HT1080 (cell line): ENCODE measurements at places on chromosomes 1 and 21.
A peak's percentile ranks its signal among the peaks of the same experiment; 100 is the strongest.

DNA sequence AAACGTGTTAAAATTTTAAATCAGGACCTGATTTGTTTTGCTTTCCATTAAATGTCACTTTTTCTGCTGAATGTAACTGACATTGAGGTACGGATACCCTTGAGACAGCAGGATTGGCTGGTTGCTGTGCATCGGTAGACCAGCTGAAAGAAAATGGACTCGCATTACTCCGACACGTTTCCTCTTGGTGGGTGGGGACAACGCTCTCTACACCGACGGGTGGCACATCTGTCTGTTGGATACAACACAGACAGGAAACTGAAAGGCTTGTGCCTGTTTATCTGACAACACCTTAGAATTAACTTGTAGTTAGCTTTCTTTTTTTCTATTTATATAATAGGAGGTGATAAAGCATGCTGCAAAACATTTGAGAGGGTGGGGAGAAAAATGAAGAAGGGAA is 19.4 kb downstream of the PRPF38A start:
- DNase-seq = no peak

DNA sequence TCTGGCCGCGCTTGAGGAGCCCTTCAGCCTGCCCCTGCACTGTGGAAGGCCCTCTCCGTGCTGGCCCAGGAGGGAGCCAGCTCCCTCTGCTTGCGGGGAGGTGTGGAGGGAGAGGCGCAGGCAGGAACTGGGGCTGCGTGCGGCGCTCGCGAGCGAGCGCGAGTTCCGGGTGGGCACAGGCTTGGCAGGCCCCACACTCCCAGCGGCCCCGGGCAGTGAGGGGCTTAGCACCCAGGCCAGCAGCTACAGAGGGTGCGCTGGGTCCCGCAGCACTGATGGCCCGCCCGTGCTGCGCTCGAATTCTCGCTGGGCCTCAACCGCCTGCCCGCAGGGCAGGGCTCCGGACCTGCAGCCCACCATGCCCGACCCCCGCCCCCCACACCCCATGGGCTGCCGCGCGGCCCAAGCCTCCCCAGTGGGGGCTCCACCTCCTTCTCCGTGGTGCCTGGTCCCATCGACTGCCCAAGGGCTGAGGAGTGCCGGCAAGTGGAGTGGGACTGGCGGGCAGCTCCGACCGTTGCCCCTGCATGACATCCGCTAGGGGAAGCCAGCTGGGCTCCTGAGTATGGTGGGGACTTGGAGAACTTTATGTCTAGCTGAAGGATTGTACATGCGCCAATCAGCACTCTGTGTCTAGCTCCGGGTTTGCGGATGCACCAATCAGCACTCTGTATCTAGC is 46.0 kb downstream of the COL24A1 start:
- DNase-seq = no peak

DNA sequence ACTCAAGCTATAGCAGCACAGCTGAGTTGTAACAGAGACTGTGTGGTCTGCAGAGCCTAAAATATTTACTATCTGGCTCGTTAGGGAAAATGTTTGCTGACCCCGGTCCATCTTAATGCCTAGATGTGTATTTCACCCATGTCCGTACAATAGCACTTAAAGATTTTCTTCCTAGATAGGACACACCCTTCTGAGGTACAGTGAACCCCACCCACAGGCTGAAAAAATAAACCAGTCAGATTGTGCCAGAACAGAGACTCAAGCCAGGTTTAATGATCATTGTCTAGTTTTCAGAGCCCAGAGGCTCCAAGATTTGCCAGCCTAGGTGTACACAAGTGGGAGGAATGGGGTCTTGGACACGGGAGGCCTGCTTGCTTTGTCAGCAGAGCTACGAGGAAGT is 5.6 kb downstream of the AMIGO1 start:
- no peak for DNase-seq

DNA sequence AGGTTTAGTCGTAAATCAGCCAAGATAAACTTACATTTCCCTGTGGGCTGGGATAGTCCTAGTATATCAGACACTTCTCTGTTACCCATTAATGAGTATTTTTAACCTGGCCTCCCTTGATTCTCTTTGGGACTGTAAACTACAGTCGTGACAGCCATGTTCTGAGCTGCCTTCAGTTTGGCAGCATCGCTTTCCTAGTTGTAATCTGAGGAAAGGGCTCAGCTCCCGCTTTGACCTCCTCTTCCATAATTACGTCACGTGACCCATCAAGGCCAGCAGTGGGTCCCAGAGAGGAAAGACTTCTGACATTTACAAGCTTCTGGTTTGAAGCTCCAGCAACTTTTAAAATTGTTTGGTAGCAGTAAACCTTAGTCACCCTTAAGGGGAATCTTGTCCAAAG is 34.6 kb upstream of the MTR start:
- no peak for DNase-seq

DNA sequence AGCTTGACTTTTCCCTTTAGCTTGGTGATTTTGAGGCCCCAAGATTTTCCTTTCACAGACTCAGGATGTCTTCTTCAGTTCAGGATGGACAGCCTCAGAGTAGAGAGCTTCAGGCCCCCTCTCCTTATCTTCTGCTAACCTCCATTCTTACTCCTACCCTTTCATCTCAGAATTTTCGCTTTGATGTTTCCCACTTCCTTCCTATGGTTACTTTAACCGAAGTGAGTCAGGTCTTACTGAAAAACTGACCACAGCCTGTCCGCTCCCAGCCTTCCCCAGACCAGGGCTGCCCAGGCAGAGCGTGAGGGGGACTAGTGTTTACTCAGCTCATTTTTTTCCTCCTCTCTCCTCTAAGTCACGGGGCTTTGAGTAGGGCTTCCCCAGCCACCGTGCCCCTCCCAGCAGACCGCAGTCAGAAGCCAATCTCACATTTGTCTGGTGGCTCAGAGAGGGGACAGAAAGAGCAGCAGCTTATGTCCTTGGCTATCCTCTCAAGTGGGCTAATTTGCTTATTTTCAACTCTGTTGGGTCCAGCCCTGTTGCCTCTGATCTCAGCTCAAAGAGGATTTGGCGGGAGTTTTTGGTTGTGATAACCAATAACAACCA is 4.2 kb upstream of the IL19 start:
- DNase-seq = peak; percentile 97

DNA sequence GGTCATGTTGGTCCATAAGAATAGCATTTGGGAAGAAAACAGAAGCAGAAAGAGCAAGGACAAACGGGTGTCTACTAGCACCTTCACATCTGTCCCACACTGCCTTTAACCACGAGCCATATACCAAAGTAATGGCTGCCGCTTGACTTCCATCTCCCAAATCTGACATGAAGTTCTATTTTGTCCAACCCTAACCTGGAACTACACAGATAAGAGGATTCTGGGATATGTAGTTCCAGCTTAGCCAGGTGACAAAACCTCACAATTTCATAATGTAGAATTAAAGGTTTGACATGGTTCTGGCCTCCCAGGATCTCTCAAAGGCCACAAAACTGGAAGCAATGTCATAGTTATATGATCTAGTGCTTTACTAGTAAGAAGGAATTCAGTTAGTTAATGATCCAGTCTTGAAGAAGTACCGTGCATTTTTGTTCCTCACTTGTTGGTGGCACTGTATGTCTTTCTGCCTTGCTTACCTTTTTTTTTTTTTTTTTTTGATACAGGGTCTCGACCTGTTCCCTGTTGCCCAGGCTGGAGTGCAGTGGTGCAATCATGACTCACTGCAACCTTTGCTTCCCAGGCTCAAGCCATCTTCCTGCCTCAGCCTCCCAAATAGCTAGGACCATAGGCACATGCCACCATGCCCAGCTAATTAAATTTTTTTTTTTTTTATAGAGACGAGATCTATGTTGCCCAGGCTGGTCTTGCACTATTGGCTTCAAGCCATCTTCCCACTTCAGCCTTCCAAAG is 17.5 kb downstream of the PTGFRN start:
- no peak for DNase-seq

GRCh38 chr1:98939471-98939870 is 65.2 kb downstream of the PLPPR5 start:
- no peak for DNase-seq

DNA sequence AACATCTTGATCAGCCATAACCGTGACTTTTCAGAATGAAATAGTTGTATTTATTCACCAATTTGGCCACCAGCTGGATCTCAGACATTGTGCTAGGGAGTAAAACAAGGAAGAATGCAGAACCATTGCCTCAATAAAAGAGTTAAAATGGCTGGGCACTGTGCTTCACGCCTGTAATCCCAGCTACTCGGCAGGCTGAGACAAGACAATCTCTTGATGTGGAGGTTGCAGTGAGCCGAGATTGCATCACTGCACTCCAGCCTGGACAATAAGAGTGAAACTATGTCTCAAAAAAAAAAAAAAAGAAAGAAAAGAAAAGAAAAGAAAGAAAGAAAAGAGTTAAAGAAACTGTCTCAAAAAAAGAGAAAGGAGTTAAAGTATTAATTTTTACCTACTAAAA is 199.5 kb downstream of the TPR start:
- no peak for DNase-seq

DNA sequence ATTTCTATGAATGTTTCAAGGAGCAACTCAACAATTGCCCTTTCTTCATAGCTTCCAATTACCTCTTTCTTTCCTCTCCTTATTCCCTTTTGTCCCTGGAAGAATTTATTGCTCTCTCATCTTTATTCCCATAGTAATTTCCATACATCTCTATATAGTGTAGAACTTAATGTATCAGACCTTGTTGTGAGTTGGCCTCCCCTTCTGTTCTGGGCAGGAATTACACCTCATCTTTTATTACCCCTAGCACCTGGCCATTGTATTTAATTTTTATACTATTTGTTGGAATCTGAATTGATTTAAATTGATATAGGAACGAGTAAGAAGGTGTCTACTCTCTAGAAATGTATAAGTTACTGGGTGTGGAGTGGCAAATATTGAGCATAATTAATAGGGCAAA is 114.5 kb downstream of the CACHD1 start:
- no peak for DNase-seq

- DNase-seq = no peak
These were observed 606.7 kb upstream of the CHRM3 start for GRCh38 chr1:238779716-238780115.

- DNase-seq = peak; percentile 47
These were observed 5.5 kb upstream of the GBP6 start for GRCh38 chr1:89358287-89358893.

DNA sequence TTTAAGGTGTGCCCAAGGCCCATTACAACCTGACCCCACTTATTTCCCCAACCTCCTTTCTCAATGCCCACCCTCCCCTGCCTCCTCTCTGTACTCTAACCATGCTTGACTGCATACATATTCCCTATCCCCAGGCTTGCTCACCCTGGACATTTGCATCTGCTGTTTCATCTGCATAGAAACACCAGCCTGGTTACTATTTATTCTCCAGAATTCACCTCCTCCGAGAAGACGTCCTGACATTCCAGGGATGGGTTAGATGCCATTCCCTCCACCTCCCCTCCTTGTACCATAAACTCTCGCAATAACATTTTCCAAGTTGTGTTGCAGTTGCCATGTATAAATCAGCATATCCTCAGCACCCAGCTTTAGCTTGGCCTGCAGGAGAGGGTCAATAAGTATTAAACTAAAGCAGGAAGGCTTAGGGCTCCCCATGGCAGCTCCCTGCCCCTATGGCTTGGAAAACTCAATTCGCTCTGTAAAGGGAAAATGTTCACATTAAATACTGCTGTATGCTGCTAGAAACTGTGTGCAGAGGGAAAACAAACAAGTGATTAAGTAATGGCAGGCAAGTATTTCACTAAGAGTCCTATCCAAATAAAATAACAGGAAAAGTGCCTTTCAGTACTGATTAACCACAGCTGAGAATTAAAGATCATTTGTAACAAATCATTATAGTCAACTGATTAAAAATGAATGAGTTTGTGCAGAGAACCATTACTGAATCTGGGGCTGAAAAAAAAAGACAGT is 202.3 kb downstream of the TNR start:
- DNase-seq = no peak

- DNase-seq = no peak
These were observed 10.1 kb downstream of the NRIP1 start for GRCh38 chr21:15054606-15055239.

- DNase-seq = peak; percentile 80
These were observed 346.2 kb downstream of the BARHL2 start for GRCh38 chr1:90370686-90371447.

DNA sequence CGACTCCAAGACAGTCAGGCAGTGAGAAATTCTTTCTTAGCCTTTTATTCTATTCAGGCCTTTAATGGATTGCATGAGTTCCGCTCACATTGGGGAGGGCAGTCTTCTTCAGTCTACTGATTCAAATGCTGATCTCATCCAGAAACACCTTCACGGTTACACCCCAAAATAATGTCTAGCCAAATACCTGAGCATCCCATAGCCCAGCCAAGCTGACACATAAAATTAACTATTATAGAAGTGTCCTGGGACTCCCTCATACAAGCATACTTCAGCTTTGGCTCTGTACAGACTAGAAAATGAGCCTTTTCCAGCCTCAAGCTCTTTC is 3.6 kb upstream of the SLC16A4 start:
- DNase-seq = no peak

- peak; percentile 59 for DNase-seq
These were observed 4.5 kb downstream of the TNFSF4 start for GRCh38 chr1:173202424-173203145.

DNA sequence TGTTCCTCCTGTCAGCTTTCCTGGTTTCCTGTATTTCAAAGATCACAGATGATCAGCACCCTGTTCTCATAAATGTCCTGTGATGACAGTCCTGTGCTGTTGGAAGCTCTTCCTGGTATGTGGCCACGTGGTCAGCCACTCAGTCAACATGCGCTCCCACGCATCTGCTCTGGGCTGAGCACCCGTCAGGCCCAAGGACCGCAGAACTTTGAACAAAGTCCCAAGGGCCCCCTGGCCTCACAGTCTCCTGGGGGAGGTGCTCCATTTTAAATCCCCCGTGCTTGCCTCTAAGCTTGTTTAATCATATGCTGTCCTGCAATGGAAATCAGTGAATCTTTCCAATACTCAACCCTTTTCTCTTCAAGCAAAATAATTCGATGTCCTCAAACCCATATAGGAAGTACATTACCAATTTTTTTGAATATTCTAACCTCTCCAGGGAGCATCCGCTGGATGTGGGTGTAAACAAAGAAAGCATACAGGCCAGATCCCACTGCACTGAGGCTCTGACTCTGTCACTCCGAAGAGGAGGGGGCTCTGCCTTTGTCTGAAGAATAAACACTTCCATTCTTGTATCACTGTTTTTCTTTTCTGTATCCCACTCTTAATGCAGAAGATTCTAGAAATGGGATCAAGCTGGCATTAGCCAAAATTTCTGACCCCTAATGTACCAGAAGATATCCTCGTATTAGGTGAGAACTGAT is 250.3 kb downstream of the SDCCAG8 start:
- DNase-seq = no peak

GRCh38 chr1:110068646-110069403 is 1.6 kb downstream of the ALX3 start:
- no peak for DNase-seq

DNA sequence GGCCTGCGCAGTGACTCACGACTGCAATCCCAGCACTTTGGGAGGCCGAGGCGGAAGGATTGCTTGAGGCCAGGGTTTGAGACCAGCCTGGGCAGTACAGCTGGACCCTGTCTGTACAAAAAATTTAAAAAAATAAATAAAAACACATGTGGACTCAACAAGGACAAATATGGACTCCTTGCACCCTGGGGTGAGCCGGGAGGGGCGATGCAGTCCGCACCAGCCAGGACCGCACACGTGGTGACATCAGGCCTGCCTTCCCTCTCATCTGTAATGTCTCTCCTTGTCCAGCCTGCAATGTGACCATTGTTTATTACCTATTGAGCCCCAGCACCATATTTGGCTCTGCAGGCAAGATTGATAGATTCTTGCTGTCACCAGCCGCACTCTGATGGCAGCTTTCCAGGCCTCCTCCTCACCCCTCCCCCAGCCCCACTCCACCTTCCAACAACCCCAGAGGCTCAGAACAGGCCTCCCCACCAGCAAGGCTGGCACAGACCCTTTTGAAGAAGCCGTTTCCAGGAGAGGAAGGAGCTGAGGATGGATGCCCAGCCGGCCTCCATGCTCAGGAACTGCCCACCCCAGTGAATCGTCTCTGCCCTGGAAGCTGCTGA is 55.2 kb downstream of the IRF2BP2 start:
- no peak for DNase-seq
